NCI-H446 (cell line): ENCODE measurements at places on chromosomes 1 and 21.

DNA sequence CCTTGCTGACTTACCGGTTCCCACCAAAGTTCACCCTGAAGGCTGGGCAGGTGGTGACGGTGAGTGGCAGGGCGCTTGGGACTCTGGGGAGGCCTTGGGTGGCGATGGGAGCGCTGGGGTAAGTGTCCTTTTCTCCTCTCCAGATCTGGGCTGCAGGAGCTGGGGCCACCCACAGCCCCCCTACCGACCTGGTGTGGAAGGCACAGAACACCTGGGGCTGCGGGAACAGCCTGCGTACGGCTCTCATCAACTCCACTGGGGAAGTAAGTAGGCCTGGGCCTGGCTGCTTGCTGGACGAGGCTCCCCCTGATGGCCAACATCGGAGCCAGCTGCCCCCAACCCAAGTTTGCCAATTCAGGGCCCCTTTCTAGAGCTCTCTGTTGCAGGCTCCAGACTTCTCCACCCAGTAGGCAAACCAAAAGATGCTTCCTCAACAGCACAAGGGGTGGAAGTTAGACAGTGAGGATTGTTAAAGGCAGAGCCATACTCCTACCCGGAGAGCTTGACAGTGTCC, 16.4 kb upstream of the SEMA4A start:
- no peak for DNase-seq

- DNase-seq: no peak
Measured at GRCh38 chr1:107963601-107964335, 1.2 kb downstream of the VAV3 start.

- DNase-seq: no peak
Measured at GRCh38 chr1:61181067-61182038, 99.0 kb downstream of the NFIA start.

- no peak for DNase-seq
Measured at GRCh38 chr1:6447818-6448748, 17.9 kb downstream of the TNFRSF25 start.

GRCh38 chr1:116326486-116326885, 46.6 kb upstream of the ATP1A1 start:
- DNase-seq: no peak

- DNase-seq: peak; percentile 17
Measured at GRCh38 chr21:30349572-30349971, 1.2 kb upstream of the KRTAP23-1 start.

- DNase-seq: no peak
Measured at GRCh38 chr1:166947398-166948043, 27.8 kb downstream of the ILDR2 start.

DNA sequence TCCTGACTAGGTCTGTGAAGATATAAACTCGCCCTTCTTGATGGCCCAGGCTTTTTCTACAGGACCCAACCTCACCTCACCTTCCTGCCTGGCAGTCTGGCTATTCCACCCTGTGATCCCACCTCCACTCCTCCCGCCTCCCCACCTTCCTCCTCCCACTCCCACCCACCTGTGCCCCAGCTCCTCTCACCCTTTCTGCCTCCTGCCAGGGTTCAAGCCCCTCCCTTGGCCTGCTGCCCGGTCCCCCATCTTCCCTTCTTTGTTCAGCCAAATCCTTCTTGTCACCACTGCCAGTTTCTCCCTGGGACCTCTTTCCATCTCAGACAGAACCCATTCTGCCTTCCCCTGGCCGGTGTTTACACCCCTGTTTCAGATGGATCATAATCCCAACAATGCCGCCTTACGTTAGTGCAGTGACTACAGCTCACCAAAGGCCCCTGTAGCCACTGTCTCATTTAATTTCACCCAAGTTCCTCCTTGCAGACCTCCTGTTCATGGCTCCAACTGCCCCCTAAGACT, 127.5 kb upstream of the EDN2 start:
- DNase-seq: no peak

GRCh38 chr1:50968821-50969610, 1.0 kb upstream of the CDKN2C start:
- peak; percentile 50 for DNase-seq

GRCh38 chr1:239260842-239261241, 125.5 kb upstream of the CHRM3 start:
- DNase-seq: no peak

DNA sequence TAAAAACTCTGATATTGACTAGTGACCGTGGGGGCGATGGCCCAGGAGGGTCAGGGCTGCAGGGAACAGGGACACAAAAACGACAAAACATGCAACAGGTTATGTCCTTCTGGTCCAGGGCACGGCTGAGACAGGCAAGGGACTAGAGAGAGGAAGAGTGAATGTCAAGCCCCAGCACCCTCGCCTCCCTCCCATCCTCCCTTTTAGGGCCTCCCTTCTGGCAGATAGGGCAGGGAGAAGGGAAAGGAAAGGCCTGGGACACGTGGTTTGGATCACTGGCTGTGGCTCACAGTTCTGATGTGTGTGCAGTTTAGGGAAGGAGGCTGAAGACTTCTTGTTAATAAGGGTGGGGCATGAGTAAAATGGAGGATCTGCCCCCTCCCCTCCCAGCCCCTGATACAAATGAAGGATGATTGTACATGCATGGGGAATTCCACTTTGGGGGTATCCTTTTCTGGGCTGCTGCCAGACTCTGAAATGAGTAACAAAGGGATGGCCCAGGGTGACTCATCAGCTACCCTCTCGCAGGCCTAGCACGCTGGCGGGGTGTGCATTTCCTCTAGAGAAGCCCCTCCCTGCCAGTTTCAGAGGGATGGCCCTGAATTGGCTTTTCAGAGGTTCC, 14.2 kb downstream of the CAPN2 start:
- no peak for DNase-seq

GRCh38 chr1:201153474-201154388, 543 bp downstream of the TMEM9 start:
- DNase-seq: no peak

- no peak for DNase-seq
Measured at GRCh38 chr21:21996891-21997290, 998.7 kb downstream of the NCAM2 start.

DNA sequence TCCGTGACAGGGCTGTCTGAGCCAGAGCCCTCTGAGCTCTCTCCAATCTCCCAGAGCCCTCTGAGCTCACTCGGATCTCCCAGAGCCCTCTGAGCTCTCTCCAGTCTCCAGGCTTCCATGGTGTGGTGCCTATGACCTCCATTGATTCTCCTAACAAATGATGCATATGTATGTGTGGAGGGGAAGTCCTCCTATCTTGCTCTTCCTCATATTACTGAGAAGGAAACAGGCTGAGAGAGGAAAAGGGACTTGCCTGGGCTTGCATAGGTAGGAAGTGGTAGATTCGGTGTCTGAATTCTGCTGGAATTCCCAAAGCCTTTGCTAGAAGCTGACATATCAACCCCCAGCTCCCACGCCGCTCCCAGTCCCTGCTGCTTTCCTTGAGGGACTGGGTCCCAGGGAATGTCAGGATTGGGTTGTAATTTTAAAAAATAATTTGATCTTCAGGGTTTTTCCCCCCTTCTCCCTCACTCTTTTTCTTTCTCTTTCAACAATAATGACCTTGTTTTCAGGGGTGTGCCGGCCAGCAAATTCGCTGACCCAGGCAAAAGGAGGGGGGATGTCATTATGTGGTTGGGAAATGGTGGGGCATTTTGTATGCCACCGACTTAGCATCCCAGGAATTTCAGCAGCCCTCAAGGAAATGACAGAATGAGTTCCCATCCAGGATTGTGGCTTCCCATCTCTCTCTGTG, 42.3 kb upstream of the RUNX3 start:
- DNase-seq: no peak

DNA sequence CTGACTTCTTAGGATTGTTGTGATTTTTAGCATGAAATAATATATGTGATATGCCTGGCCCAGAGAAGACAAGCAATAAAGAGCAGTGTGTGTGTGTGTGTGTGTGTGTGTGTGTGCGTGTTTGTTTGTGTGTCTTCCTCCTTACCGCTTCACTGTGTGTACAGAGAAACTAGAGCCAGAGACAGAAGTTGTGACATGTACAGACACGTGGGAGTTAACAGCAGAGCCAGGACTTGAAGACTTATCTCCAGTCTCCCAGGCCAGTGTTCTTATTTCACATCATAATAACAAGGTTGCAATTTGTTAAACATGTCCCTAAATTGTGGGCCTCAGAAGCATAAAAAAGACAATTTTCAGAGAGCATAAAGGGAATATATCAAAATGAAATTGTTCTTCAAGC, 192.0 kb upstream of the JUN start:
- DNase-seq: no peak

DNA sequence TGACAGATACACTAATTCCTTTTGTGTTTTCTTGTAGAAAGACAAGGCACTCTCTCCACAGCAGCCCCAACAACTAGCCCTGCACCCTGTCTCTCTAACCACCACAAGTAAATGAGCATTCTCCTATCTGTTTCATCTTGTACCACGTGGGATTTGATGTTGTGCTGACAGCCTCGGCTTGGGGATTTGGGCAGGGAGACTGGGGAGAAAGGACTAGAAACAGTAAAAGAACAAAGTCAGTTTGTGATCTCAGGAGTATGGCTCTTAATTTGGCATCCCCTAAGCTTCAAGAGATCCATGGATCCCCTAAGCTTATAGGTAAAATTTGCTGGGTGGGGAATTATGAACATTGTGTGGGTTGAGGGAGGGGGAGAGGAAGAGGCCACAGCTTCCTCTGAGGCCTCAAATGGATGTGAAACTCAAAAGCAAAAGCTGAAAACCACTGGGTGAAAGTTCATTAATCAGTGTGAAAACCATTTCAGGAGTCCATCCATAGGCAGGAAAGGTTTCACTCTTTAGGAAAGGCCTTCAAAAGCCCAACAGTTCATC, 3.1 kb downstream of the C1orf162 start:
- DNase-seq: no peak

- no peak for DNase-seq
Measured at GRCh38 chr1:16433030-16433429, 4.2 kb downstream of the SPATA21 start.

DNA sequence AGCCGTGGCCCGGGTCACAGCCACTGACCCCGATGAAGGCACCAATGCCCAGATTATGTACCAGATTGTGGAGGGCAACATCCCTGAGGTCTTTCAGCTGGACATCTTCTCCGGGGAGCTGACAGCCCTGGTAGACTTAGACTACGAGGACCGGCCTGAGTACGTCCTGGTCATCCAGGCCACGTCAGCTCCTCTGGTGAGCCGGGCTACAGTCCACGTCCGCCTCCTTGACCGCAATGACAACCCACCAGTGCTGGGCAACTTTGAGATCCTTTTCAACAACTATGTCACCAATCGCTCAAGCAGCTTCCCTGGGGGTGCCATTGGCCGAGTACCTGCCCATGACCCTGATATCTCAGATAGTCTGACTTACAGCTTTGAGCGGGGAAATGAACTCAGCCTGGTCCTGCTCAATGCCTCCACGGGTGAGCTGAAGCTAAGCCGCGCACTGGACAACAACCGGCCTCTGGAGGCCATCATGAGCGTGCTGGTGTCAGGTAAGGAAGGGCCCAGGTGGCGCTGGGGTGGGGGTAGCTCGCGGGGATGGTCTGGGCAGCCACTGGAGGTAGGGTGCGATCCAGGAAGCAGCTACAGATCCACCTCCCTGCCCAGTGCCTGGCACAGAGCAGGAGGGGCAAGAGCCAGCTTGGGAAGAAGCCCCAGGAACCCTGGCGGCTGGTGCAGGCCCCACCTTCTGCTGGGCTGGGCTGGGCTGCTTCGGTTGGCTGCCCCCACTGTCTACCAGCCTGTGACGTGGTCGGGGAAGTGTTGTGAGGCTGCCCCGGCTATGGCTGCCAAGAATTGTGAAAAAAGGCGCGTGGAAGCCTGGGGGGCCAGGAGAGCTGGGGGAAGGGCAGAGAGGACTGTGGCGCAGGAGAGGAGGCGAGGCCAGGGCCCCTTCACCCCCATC, 3.8 kb downstream of the CELSR2 start:
- peak; percentile 95 for DNase-seq

- no peak for DNase-seq
Measured at GRCh38 chr1:94273111-94273510, 35.7 kb upstream of the ARHGAP29 start.

- no peak for DNase-seq
Measured at GRCh38 chr1:89286549-89287180, 14.0 kb upstream of the GBP5 start.

DNA sequence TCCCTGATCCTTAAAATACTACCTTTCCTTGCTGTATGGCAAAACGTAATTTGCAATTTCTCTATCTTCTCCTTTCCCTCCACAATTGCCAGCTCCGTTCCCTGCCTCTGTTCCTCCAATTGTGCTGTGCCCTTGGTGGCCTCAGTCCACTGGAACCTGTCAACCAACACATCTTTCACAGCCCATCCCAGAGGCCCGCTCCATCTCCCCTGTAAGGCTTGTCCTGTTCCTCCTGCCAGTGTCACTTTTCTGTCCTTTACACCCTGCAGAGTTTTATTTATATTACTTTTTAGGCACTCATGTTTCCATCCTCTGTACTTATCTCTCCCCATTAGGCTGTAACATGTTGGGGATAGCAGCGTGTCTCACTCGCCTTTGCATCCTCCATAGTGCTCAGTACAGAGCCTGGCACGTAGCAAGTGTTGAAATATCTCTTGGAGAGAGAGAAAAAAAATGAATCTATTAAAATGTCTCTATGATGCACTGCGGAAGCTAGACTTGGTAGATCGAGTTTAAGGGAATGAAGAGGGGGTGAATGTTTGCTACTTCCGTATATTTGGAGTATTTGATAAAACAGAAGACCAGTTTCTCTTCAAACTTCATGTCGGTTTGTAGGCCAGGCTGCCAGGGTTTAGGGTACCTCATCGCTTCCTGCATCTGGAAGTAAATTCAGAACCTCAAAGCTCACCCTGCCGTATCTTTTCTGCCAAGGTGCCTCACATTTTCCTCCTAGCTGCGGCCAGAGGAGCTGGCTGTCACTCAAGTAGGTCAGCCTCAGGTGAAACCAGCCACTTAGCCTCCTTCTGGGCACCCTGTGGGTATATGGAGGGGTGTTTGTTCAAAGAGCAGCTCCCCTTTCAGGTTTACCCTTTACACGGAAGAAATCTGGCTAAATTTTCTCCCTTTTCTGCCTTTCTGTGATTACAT, 303.8 kb downstream of the TM2D1 start:
- DNase-seq: no peak

DNA sequence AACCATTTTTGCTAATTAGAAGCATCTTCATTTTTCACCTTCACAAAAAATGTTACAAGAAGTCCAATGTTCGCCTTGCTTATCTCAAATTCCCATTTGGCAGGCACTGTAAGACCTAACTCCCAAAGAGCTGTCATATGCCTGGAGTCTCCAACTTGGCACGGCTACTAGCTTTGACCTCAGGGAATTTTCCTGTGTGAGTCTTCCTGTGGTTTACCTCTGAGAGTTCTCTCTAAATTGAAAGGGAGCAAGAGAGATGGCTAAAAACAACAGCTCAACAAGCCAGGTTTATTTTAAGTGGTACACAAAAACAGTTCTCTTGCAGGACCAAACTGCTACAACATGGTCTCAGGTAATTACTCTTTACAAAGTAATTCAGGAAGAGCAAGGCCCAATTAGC, 756.0 kb upstream of the ADGRL2 start:
- DNase-seq: peak; percentile 80

DNA sequence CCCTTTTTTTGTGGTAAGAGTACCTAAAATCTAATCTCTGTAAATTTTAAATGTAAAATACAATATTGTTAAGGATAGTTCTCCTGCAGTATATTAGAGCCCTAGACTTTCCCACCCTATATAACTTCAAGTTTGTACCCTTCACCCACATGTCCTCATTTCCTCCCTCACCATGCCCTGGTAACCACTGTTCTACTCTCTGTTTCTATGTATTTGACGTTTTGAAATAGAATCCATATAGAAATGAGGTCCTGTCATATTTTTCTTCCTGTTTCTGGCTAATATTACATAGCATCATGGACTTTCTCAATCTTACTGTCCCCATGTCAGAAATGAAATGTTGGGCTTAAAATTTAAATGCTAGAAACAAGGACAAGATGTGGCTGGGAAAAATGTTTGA, 24.8 kb downstream of the GBP7 start:
- no peak for DNase-seq

GRCh38 chr1:174775621-174776020, 224.1 kb upstream of the CACYBP start:
- DNase-seq: no peak
